G401 (cell line): ENCODE measurements at places on chromosomes 2 and 18. TPM values are rescaled to one million over a fixed set of nuclear protein-coding genes. Genes with fewer than 3 reads are reported as not detected.

Gene REG1B
- total RNA-seq = not detected in 2 replicates

Gene ZAP70
- not detected in 2 replicates for total RNA-seq

Gene SGPP2
- total RNA-seq = not detected in 2 replicates

Gene RNMT
- total RNA-seq = 36.7 and 44.6 TPM in 2 replicates

Gene COLEC11
- 2.1 TPM in 1 of 2 replicates, not detected in the other for total RNA-seq

Gene LRRTM1
- 0.07 TPM in 1 of 2 replicates, not detected in the other for total RNA-seq

Gene LOXHD1
- total RNA-seq = not detected in 2 replicates

Gene GAD1
- 52.5 and 58.6 TPM in 2 replicates for total RNA-seq

Gene SMCHD1
- 35.6 and 62.4 TPM in 2 replicates for total RNA-seq

Gene SDC1
- total RNA-seq = 37.4 and 45.5 TPM in 2 replicates

Gene SLC9A4
- total RNA-seq = not detected in 2 replicates

Gene PMS1
- total RNA-seq = 25.2 and 28.2 TPM in 2 replicates

Gene PRSS56
- not detected in 2 replicates for total RNA-seq

Gene RPRM
- 76.1 and 102 TPM in 2 replicates for total RNA-seq

Gene SEPTIN2
- total RNA-seq = 339 and 438 TPM in 2 replicates

Gene COQ10B
- 39.4 and 61.2 TPM in 2 replicates for total RNA-seq

Gene C2orf72
- total RNA-seq = 9.3 and 27.9 TPM in 2 replicates

Gene CTAGE1
- total RNA-seq = 0.03 TPM in 1 of 2 replicates, not detected in the other

Gene TMEM163
- not detected in 2 replicates for total RNA-seq
